ENCODE measurements at places on chromosomes 7 and 10. TPM values are rescaled to one million over a fixed set of nuclear protein-coding genes. Genes with fewer than 3 reads are reported as not detected.

GRCh38 chr10:98272656-98273055 is 4.7 kb upstream of the LOXL4 start:
- no peak for DNase-seq

- DNase-seq = no peak
These were observed 6.7 kb downstream of the SKIDA1 start for GRCh38 chr10:21518641-21519396.

Gene SRRM3
- 0.11 TPM for total RNA-seq

- DNase-seq = peak; percentile 4
These were observed 1.7 kb upstream of the TNKS2 start for GRCh38 chr10:91796331-91797047.

DNA sequence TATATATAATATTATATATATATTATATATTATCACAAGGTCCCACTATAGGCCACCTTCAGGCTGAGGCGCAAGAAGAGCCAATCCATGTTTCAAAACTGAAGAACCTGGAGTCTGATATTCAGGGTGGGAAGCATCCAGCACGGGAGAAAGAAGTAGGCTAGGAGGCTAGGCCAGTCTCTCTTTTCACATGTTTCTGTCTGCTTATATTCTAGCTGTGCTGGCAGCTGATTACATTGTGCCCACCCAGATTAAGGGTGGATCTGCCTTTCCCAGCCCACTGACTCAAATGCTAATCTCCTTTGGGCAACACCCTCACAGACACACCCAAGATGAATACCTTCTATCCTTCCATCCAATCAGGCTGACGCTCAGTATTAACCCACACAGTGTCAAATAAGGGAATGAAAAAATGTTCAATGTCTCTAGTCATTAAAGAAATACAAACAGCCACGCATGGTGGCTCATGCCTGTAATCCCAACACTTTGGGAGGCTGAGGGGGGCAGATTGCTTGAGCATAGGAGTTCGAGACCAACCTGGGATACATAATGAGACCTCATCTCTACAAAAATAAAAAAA is 135.4 kb upstream of the PCBD1 start:
- DNase-seq = no peak

Measured in HepG2 (cell line).